ENCODE measurements at places on chromosomes 3 and 15.

DNA sequence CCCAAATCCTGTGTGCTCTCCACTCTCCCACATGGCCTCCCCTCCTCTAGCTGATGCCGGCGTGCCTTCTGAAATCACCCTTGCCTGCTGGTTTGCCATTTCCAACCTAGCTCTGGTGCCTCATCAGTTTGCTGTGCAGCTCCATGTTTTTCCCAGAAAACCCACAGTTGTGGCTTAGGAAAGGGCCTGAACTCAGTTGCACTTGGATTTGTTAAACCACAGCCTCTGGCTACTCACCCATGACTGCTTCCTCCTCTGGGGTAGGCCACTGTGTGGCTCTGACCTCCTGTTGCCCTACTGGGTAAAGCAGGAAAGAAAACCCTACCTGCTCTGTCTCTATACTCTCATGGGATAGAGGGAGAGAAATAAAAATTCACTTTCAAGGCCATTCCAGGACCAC lies 97.3 kb downstream of the DAPK2 start:
- no peak for DNase-seq

DNA sequence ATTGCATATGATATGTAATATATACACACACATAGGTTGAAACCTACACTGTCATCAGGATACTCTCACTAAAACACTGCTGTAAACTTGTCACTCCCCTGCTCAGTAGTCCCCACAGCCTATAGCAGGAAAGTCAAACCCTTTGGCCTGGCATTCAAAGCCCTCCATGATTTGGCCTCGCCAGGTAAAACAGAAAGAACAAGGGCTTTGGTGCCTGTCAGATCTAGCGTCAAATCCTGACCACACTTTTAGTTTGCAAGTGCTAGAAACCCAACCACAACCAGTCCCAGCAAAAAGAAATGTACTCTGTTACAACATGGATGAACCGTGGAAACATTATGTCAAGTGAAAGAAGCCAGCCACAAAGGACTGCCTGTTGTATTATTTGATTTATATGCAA lies 11.4 kb downstream of the CRABP1 start:
- no peak for DNase-seq

- no peak for DNase-seq
Measured at GRCh38 chr15:83170474-83171165, 37.0 kb downstream of the HDGFL3 start.

GRCh38 chr3:125052624-125053303 lies 3.0 kb downstream of the HEG1 start:
- peak; percentile 12 for DNase-seq

DNA sequence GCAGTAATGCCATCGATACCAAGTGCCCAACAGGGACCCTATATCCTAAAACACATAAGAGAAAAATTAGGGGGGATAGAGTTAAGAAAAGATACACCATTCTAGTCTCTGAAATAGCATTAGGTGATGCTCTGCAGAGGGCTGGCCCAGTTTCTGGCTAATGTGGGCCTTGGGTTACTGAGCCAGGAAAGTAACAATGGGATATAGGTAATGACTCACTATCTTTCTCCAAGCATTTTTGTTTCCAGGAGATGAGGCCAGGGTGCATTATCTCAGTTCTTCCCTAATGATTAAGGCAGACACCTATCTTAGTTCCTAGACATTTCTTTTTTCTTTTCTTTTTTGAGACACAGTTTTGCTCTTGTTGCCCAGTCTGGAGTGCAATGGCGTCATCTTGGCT lies 50.0 kb downstream of the PRKAR2A start:
- DNase-seq: no peak

GRCh38 chr3:53188720-53189119 lies 27.7 kb downstream of the PRKCD start:
- DNase-seq: no peak

DNA sequence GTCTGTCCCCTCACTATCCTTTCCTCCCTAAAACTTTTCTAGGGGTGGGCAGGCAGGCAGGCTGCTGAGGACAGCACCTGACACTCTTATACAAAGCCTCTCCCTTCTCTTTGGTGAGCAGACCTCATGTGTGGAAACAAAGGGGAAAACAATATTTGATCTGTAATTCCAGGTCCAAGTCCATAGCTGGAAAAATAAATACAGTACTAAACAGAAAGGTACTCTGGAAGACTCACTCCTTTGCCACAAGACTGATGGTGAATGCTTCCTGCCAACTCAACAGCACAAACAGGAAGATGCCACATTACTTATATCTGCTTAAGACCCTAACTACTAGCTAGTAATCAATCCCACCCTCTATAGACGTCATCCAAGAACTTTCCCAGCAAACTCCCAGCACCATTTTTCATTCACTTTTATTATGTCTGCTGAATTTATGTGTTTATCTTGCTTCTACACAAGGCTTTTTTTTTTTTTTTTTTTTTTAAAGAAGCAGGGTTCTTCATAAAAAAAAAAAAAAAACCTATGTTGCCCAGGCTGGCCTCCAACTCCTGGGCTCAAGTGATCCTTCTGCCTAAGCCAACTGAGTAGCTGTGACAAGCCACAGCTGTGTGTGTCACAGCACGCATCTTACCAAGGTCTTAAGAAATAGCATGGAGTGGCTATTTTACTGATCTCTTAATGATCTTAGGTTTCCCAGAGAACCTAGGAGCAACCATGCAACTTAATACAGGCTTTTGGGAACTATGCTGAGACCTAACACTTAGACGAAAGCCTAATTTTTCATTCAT lies 44.2 kb upstream of the CSPG5 start:
- no peak for DNase-seq

GRCh38 chr15:57655809-57656208 lies 50.7 kb upstream of the POLR2M start:
- DNase-seq: no peak

DNA sequence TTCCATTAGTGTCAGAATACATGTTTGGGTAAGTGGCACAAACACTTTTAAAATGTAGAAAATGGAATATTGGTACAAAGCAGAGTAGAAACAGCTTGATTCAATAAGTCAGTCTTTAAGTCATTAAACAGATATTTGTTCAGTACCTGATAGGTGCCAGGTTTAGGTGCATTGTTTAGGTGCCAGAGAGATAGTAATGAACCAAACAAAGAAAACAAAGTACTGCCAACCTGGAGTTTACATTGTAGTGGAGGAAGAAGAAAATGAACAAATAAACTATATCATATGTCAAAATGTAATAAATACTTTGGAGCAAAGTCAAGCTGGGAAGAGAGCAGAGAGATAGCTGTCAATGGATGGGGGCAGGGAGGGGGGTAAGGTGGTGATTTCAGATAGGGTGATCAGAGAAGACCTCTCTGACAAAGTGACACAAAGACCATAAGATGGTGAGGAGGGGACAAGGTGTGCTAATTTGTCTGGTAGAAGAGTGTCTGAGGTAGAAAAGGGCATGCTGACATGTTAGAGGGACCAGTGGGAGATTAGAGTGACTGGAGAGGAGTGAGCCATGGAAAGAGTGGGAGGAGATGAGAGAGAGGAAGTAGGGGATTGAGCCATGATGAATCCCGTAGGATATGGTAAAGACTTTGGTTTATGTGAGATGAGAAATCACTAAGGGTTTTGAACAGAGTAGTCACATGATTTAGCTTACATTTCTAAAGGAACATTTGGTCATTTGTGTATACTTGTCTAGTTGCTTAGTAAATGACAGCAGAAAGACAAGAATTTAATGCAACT lies 128.2 kb downstream of the UBE2E2 start:
- no peak for DNase-seq

DNA sequence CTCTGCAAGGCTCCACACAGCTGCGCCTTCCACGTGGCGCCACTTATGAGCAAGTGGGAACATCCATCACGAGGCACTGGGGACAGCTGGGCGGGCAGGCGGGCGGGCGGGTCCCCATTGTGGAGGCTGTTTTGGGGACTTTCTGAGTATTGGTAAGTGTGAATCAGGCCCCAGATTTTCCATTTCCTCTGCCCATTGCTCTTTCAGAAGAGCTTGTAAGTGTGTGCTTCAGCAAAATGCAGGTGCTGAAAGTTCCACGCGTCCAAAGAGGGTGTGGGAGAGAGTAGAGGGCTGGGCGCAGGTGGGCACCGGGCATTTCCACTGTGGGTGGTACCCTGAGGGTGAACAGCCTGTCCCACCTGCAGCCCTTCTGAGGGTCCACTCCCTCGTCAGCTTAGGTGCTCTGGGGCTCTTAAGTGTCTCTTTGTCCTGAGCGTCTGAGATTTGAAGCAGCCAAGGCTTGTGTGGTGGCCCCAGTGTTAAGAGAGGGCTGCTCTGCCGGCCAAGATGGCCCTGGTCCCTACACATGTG lies 177.1 kb downstream of the RPLP1 start:
- DNase-seq: no peak

DNA sequence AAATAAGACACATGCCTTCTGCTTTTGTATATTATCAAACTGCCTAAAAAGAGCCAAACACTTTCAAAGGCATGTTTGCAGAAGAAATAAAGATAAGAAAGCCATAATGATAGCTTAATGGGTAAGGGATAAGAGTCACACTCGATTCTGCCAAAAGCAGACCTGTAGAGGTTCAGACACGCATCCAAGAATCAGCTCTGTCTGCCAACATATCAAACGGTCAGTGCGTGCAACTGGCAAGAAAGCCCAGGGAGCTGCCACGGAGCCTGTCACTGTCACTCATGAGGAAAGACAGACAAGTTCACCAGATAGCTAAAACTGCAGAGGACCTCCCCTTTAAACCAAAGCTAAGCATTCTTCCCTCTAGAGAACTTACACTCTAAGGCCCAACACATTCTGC lies 23.2 kb downstream of the DCP1A start:
- no peak for DNase-seq

DNA sequence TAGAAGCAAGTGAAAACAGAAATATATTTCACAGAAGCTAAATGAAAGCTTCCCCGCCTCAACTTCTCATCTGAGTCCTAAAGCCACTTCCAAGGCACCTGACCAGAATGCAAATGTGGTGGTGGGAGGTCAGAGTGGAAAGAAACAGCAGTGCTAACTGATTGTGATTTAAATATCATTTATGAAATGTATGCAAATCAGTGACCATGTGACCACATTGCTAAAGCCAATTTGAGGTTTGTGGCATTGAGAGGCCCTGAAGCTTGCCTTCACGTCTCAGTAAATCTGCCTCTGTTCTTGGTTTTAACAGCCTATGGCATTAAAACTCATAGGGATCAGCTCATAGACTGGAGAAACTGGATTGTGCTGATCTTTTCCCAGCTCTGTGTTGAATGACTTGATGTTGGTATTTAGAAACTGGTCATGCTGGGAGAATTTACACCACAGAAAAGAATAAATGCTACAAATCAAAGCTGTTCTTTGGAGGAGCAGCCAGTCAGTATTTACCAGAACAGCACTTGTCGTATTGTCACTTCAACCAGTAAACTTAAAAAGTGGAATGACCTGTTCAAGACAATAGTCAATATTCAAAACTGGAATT lies 481.4 kb upstream of the ALCAM start:
- DNase-seq: no peak

- no peak for DNase-seq
Measured at GRCh38 chr3:10577486-10577885, 72.1 kb upstream of the ATP2B2 start.

DNA sequence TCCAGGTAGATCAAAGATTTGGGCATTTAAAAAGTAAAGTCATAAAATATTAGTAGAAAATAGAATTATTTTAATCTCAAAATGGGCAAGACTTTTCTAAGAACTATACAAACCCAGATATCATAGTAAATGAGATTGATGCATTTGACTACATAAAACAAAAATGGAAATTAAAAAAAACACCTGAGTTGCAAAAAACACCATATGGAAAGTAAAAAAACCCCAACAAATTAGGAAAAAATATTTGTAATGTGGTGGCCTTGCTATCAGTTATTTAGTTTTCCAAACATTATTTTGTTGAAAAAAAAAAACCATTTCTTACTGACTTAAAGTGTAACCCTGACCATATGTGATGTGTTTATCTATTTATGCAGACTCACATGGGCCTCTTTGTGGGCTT lies 97.2 kb downstream of the PDCD6IP start:
- DNase-seq: no peak

DNA sequence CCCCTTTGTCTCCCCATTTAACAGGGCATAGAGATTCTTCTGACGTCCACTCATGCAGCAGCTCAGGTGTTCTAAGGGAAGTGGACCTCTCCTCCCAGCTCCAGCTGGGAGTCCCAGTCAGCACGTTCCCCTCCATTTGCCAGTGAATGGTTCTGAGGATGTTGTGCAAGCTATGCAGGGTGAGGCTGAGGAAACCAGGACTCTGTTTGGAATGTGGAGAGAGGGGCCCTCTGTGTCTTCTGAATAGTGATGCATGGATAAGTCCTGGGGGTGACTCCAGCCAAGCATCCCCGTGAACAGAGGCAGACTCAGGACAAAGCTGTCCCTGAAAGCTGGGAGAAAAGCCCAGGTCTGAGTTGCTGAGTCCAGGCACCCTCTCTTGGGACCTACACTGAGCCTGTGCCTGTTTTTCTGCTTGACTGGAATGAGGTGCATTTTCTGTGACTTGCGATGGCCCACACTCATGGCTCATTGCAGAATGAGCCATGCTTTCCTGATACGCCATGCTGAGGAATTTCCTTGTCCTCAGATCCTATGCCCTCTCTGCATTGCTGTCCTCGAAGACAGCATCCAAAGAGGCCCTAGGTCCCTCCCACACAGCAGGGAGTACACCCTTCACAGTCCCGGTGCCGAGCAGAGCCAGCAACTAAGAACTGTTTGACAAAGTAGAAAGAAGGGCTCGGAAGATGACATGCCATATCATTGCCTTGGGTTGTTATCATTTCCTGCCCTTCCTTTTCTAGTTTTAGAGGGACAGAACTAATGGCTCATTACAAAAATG lies 185.2 kb downstream of the ATP10A start:
- no peak for DNase-seq

Data from occipital lobe (tissue), 3 donors.